ENCODE measurements at places on chromosomes 12 and 14. TPM values are rescaled to one million over a fixed set of nuclear protein-coding genes. Genes with fewer than 3 reads are reported as not detected.

Gene C12orf56
- 4.4 TPM for total RNA-seq

DNA sequence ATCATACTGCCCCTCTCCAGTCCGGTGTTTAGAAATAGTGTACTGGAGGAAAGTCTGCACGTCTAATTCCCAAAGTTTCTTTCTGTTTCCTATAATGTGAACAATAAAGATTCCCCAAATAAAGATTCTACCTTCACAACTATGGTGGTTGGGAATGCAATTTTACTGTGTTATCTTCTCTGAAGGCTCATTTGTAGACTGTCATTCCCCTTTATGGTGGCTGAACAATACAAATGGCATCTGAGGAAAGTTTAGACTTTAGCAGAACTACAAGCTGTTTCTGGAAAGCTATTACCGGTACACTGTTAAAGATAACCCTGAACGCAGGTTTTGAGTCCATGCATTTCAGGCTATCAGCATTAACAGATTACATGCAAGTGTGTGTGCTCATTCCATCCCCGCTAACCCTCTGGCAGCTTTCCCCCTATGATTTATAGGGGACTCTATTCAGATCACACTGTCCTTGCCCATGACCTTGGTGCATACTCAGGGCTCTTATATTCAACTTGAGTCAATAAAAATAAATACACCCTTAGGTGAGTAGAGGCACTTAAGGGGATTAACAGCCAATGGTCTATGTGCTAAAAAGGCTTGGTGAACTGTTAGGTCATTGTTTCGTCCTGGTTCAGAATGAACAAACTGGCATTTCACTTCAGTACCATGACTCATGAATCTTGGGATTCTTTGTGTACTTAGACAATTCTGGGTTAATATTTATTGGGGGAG lies 60.7 kb upstream of the PYGL start:
- no peak for DNase-seq

- DNase-seq: no peak
These were observed 233.2 kb upstream of the AMIGO2 start for GRCh38 chr12:47312808-47313426.

GRCh38 chr12:24378548-24379407 lies 429.3 kb upstream of the SOX5 start:
- DNase-seq: no peak

DNA sequence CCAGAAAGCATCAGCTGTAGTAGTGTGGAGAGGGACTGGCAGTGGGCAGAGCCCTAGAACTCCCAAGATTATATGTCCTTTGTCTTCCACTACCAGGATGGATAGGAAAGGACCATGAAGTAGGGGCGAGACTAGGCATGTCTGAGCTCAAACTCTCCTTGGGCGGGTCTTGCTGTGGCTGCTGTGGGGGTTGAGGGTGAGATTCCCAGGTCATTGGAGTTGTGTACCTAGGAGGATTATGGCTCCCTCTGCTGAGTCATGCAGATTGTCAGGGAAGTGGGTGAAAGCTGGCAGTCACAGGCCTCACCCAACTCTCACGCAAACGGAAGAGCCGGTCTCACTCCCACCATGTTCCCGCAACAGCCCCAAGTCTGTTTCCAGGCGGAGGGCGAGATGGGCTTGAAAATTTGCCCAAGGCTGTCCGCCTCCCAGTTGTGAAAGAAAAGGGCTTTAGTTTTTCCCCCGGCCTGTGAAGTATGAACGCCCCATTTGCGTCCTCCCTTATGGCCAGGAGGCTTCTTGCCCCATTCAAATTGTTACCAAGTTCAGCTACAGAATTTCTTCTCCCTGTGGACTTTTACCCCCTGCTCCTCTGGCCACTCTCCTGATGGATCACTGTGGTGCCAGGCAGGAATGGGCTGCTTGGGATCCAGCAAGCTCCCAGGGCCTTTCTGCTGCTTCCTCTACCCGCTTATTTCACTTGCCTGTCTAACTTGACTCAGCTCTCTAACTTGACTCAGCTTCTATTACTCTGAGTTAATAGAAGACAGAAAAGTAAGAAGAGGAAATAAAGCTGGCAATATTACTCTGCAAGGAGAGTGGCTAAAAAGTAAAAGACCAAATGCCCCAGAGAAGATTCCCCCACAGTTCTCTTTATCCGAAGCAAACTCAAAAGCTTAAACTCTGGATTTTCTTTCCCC lies 159.3 kb downstream of the SLC2A13 start:
- DNase-seq: no peak

GRCh38 chr12:87136330-87136976 lies 880.3 kb upstream of the MGAT4C start:
- DNase-seq: no peak

Gene CLEC2B
- total RNA-seq: 29.4 TPM

DNA sequence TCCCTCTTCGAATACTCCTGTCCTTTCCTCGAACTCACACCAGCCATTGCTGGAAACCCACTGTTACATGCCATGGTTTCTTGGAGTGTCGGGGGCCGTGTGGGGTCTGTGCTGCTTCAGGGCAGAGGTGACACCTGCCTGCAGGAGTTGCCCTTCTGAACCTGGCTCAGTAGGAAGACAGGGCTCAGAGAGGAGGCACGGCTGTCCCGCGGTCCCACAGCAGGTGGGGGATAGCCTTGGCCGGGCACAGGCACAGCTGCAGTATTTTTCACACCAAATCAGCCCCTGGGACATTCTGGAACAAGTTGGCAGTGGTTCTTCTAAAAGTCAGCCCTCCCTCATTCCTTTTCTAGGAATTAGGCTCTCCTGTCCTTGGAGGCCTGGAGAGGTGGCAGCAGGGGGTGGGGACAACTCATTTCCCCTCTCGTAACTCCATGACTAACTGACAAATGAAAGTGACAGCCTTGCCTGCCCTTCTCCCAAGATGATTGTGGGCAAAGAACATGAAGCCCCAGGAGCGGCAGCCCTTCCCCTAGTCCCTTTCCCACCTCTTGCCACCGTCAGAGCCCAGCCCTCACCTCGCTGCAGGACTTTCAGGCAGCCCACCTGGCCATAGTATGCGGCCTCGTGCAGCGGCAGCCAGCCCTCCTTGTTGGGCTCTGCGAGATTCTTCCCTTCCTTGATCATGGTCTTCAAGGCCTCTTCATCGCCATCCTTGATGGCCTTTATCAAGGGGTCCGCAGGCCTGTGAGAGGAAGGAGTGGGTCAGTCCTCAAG lies 22.4 kb downstream of the ASB2 start:
- DNase-seq: no peak

DNA sequence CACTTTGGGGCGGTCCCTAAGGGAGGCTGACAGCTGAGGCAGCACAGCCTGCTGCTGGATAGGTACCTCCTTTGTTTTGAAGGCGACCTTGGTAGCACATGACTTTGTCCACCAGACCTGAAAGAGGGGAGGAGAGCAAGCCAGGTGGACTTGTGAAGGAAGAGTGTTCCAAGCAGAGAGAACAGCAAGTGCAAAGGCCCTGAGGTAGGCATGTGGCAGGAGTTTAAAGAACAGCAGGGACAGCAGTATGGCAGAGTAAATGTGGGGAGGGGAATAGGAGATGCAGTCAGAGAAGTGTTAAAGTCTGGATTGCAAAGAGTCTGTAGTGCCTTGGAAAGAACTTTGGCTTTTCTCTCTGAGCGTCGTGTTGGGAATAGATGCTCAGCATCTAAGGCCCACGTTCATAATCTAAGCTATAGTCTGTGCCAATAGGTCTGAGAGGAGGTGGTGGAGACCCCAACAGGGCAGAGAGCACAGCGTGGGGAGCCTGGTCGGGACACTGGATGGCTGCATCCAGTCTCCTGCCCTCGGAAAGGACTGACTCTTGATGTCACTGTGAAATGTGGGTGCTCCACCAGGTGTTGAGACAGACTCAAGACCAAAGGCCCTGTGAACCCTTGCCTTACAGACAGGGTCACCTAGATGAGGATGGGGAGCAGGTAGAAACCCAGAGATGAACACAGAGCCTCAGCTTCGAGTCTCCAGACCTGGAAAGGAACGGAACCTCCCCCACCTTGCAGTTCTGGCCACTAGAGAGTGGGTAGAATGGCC lies 242.1 kb upstream of the PWP1 start:
- no peak for DNase-seq

Gene IL26
- not detected for total RNA-seq

DNA sequence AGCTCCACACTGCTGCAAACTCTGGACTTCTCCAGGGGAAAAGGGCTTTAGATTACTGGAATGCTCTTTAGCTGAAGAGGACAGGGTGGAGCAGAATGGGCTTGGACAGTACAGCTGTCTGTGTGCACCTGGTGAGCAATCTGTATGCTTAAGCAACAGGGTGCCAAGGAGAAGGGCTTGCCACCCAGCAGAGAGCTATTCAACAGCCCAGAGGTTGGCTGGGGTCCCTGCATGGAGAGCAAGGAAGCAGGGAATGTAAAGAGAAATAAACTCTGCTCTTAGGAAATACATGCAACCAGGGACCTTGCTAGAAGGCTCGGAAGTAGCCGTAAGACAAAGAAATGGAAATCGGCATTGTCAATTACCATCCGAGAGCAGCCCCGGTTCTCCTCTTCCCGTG lies 53.0 kb upstream of the CORO1C start:
- no peak for DNase-seq

DNA sequence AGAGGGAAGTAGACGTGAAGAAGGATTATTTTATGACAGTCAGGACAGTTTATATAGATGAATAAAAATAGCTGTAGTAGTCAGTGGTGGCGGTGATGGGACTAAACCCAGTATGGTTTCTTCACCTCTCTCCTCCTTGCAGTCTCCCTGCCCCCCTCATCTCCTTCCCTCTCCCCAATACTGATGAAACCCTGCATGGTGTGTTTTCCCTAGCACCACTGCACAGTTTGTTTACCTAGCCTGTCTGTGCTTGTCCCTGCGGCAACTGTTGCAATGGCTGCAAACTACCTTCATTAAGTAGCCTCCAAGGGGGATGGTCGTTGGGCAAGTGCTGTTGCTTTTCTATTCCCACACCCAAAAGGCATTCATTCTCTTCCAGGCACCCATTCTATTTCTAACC lies 14.7 kb downstream of the PCBP2 start:
- no peak for DNase-seq

GRCh38 chr12:27968972-27969623 lies 3.4 kb downstream of the PTHLH start:
- DNase-seq: no peak

- DNase-seq: no peak
These were observed 26.8 kb downstream of the DGLUCY start for GRCh38 chr14:91140672-91141071.

Gene TBX5
- 2.4 TPM for total RNA-seq

- DNase-seq: no peak
These were observed 43.9 kb upstream of the GNPNAT1 start for GRCh38 chr14:52835122-52835903.

Gene TMEM63C
- total RNA-seq: 9.7 TPM

Gene PYM1
- 107 TPM for total RNA-seq

Gene OTX2
- total RNA-seq: not detected

Gene SLC7A7
- 7.8 TPM for total RNA-seq

DNA sequence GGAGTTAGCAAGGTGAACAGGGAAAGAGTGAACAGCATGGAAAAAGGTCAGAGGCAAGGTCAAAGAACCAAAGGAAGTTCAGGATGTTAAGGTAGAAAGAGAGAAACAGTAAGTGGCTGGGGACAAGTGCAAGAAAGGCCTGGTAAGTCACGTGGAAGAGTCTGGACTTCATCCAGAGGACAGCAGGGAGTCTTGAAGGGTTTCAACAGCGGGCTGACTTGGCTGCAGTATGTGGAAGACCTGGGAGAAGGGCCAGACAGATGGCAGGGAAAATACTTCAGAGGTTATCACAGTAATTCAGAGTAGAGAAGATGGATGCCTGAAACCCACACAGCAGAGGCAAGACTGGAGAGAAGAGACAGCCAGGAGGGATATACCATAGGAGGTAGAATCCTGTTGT lies 34.0 kb downstream of the CIT start:
- DNase-seq: no peak

Gene FLVCR2
- 3.1 TPM for total RNA-seq

DNA sequence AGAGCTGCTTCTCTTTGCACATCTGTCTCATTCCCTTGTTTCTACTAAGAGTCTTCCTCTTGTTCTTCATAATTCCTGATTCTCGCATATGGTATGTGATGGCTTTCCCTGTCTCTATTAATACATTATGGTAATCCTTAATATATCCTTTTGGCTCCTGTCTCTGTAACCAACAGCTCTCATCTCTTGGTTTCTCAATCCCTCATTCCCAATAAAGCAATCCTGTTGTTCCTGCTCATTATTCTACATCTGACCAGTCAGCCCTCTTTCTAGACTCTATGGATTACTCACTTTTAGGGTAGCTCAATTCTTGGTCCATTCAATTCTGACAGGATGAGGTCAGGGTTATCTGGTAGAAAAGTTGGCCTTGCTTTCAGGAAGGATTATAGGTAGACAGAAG lies 349.9 kb downstream of the LRIG3 start:
- no peak for DNase-seq

DNA sequence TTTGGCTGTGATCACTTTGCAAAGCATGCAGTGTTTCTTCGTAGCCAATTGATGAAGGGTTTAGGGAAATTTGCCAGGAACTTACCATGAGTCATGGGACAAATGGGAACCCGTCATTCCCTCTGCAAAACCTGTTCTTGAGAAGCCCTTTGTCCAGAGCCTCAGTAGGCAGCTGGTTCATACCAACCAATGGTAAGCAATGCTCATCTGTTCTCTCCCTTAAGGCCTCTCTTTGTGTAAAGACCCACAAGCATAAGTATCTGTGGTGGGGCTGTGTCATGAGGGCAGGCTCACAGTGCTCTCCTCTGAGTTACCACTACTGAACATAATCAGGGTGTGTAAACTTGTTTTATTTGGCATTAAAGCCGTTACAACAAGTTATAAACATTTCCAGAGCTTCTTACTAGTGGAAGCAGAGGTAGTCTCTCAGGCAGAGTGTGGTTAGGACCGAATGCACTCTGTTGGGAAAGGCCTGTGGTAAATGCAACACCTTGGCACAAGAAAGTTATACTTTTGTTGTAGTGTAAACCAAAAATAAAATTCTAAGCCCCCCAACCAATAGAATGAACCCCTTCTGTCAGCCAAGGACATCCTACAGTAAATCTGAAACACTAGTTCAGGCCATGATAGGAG lies 119.8 kb downstream of the SINHCAF start:
- DNase-seq: no peak

GRCh38 chr12:20017802-20018201 lies 350.5 kb upstream of the PDE3A start:
- DNase-seq: no peak

DNA sequence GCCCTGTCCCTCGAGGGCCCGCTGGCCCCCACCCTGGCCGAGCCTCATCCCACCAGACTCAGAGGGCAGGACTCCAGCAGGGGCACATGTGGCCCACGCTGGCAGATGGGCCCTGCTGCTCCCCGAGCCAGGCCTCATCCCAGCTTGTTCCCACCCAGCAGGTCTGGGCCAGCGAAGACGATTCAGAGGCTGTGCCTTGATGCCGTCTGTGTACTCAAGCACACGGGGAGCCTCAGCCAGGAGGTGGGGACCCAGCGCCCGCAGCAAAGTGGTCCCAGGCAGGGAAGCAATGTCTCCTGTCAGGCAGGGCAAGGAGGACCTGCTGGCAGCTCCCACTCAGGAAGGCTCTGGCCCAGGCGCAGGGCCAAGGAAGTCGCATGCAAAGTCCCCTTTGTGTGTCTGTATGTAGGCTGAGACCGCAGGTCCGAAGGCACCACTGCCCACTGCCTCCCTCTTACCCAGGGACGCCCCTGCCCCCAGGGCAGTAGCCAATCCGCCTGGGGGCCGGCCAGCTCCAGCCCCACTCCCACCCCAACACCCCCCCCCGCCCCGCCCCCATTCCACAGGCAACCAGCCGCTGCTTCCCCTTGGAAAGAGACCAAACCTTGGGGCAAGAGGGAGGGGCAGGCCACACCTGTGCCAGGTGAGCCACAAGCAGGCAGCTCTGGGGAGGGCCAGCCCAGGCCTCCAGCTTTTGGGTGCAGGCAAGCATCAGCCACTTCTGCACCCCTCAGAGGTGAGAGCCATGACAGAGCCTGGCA lies 9.4 kb downstream of the DEGS2 start:
- DNase-seq: no peak

- no peak for DNase-seq
These were observed 18.9 kb downstream of the ALDH2 start for GRCh38 chr12:111785651-111786050.

Gene POTEM
- total RNA-seq: not detected
